Stimulated activated CD4-positive, alpha-beta T cell treated with anti-CD3 and anti-CD28 coated beads, Interleukin-15, amount 100 ng/mL, for 48 hours (primary cell): ENCODE measurements at places on chromosomes 2 and 18.

DNA sequence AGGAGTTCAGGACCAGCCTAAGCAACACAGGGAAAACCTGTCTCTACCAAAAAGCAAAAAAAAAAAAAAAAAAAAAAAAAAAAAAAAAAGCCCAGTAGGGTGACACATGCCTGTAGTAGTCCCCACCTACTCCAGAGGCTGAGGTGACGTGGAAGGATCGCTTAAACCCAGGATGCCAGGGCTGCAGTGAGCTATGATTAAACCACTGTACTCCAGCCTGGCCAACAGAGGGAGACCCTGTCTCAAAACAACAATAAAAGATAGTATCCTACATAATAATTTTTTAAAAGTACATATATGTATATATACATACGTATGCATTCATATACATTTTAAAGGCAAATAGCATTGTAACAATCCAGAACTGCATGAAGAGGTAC lies 51.7 kb downstream of the SOS1 start:
- peak; percentile 8 for DNase-seq

- DNase-seq: no peak
These were observed 309.2 kb downstream of the NR4A2 start for GRCh38 chr2:156023229-156023869.

GRCh38 chr2:85095094-85095493 lies 38.1 kb upstream of the TCF7L1 start:
- no peak for DNase-seq

GRCh38 chr18:58407649-58408407 lies 221.1 kb downstream of the ALPK2 start:
- DNase-seq: no peak

DNA sequence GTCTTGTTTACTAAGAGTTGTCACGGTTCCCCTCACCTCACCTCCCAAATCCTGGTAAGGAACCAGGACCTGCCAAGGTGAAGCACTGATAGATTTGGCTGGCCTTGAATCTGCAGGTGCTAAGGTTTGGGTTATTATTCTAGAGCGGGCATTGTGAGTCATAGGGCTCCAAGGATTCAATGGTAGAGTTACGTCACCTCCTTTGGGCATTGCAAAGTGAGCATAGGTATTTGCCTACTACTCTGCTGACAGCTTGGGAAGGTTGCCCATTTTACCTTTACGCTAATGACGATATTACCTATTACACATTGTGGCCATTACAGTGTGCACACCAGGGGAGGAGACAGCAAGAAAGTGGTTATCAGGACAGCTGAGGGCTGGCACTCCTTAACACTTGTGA lies 59.3 kb downstream of the SETBP1 start:
- DNase-seq: no peak

DNA sequence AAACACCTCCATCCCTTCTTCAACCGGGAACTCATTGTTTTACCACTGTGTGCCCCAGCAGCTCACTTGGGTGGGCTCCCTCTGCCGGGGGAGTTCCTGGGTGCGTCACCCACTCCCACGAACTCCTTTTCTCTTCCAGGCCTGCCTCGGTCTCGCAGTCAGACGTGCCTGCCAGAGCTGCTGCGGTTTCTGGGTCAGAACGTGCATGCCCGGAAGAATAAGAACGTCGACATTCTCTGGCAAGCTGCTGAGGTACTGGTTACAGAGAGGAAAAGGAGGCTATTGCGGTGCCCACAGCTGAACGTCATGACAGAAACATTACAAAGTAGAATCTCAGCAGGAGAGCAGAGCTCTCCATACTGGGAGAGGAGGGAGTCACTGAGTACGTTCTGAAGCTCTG lies 35.6 kb downstream of the COA5 start:
- DNase-seq: no peak

DNA sequence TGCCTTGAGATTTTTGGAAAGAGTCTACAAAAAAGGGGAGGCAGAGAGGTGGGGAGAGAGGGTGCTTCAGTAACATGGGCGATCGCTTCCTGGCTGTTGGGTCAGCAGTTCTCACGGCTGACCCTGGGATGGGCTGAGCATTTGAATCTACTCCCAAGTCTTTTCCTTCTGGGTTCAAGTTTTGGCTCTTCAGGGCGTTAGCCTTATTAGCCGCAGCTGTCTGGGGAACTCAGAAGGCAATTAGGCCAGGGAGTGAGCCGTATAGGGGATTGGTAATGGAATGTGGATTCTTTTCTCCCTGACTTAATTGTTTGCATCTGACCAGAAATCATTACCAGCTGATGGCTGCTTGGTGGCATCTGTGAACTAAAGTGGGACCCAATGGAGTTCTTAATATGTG lies 250.5 kb upstream of the SKOR2 start:
- DNase-seq: no peak

- no peak for DNase-seq
These were observed 208.6 kb downstream of the C1D start for GRCh38 chr2:67854103-67854743.

GRCh38 chr2:240129731-240130392 lies 6.2 kb downstream of the COPS9 start:
- DNase-seq: no peak

DNA sequence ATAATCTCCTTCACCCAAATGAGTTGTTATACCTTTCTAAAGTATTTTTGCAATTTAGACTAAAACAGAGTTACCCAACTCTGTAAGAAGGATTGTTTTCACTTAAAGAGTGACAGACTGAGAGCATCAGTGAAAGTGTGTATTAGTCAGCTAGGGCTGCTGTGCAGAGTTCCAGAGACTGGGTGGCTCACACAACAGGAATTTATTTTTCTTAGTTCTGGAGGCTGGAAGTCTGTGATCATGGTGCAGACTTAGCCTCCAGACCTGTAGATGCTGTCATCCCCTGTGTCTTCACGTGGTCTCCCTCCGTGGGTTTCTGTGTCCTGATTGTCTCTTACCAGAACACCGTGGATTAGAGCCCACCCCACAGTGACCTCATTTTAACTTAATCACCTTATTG lies 40.0 kb downstream of the BCL2L11 start:
- DNase-seq: no peak

- DNase-seq: no peak
These were observed 460.6 kb downstream of the CNTNAP5 start for GRCh38 chr2:124485659-124486058.

- no peak for DNase-seq
These were observed 20.9 kb downstream of the OXER1 start for GRCh38 chr2:42742740-42743658.

GRCh38 chr18:49863769-49864621 lies 50.7 kb upstream of the ACAA2 start:
- DNase-seq: no peak

GRCh38 chr18:48563027-48563426 lies 24.2 kb downstream of the CTIF start:
- DNase-seq: no peak

- no peak for DNase-seq
These were observed 107.4 kb upstream of the KCTD1 start for GRCh38 chr18:26655525-26656430.

- no peak for DNase-seq
These were observed 17.2 kb downstream of the GPC1 start for GRCh38 chr2:240452462-240453256.
